Caco-2 (cell line): ENCODE measurements at places on chromosomes 5 and 9. TPM values are rescaled to one million over a fixed set of nuclear protein-coding genes. Genes with fewer than 3 reads are reported as not detected.

DNA sequence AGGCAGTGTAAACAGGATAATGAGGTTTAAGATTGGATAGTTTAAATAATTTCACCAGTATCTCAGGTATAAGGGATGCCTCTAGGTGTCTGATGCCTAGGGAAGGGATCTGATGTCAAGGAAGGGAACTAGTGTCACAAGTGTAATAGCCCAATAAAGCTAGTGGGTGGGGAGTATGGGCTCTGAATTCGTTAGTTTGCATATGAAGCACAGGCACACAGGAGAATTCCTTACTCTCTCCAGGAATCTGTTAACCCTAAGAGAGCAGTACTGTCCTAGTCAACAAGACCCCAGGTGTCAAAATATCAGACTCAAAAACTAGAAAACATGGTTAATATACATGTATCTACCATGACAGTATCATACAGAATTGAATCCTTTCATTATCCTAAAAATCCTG is 352.5 kb upstream of the CYLC2 start:
- no peak overlapping the region for H3K4me3 ChIP-seq
- H3K27me3 ChIP-seq: no peaks in the 10 kb centered on the region
- H3K36me3 ChIP-seq: no peaks in the 10 kb centered on the region
- no peak for DNase-seq
- H3K4me1 ChIP-seq: no peaks in the 10 kb centered on the region

GRCh38 chr9:86126998-86127972 is 27.9 kb upstream of the GOLM1 start:
- peak; percentile 81 for DNase-seq
- no peaks in the 10 kb centered on the region for H3K27me3 ChIP-seq
- H3K36me3 ChIP-seq: no peaks in the 10 kb centered on the region
- peaks cover 13% of the 10 kb centered on the region for H3K4me1 ChIP-seq

- H3K4me3 ChIP-seq: no peak overlapping the region
- no peaks in the 10 kb centered on the region for H3K36me3 ChIP-seq
- H3K4me1 ChIP-seq: 0 out of 2 replicates have a peak, but pooled peaks cover 3% of the 10 kb centered on the region
- peak; percentile 57 for DNase-seq
These were observed 28.2 kb downstream of the CACNA1B start for GRCh38 chr9:137905740-137906139.

SPINK6 gene
- total RNA-seq: not detected in 2 replicates

FANCG gene
- 68.9 and 74.8 TPM in 2 replicates for total RNA-seq

TMEFF1 gene
- total RNA-seq: 2.7 and 4.2 TPM in 2 replicates

SPINK4 gene
- total RNA-seq: 0.97 and 2.1 TPM in 2 replicates

MELK gene
- total RNA-seq: 57.8 and 59.6 TPM in 2 replicates

TMEM252 gene
- not detected in 2 replicates for total RNA-seq
